ENCODE measurements at places on chromosomes 5 and 9. TPM values are rescaled to one million over a fixed set of nuclear protein-coding genes. Genes with fewer than 3 reads are reported as not detected.

DNA sequence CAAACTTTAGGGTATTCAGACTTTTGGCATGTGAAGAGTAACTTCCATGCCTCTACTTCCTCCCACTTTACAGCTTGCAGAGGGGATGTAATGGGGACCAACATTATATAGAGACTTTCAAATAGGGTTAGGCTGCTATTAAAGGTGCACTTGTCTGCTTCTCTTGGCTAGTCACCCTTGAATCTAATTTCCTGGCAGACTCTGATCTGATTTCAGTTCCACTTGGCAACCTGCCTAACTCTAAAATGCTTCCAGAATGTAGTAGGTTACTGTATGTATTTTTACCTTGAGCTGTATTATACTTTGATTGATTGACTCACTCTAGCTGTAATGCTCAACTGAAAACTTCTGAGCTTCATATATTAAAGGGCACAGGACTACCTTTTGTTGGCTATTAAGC is 693.4 kb downstream of the KCTD16 start:
- DNase-seq, result no peak

DNA sequence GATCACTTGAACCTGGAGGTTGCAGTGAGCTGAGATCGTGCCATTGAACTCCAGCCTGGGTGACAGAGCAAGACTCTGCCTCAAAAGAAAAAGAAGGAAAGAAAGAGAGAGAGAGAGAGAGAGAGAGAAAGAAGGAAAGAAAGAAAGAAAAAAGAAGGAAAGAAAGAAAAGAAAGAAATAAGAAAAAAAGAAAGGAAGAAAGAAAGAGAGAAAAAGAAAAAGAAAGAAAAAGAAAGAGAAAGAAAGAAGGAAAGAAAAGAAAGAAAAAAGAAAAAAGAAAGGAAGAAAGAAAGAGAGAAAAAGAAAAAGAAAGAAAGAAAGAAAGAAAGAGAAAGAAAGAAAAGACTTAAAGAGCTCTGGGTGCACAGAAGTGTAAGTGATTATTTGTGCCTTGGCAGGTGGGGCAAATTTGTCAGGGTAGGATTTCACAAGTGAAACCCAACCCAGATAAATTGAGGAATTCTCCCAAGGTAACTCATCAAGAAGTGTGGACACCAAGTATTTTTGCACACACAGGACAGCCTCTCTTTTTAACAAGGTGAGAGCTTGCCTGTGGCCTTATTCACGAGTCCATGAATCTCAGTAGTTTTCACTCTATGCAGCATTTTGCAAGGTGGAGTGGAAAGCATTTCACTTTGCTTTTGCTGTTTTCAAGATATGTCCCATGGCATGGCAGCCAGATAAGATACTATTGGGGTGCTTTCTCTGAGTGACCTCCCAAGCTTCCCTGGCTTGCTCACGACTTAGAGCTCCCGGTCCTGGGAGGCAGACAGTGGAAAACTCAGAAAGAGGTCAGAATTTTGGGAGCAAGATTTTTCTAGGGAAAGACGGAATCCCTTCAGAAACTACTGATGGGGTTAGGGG is 57.8 kb downstream of the C9orf153 start:
- DNase-seq, result no peak

DNA sequence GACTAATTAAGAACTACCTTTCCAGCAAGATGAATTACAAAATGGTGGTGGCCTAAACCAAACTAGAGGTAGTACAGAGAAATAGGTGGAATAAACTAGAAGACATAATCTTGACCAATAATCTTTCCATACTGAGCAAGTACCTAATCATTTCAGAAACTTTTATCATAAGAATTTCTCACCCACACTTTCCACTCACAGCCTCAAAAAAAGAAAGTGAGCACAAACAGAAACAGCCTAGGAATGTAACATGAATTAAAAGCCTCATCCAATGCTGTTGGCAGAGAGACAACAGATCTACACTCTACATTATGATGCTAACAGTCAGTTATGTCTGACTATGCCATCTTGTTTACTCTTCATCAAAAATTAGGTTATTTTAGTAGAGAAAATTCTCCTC is 1.3 kb downstream of the RNF38 start:
- no peak for DNase-seq

DDX4 gene
- total RNA-seq, result not detected

DNA sequence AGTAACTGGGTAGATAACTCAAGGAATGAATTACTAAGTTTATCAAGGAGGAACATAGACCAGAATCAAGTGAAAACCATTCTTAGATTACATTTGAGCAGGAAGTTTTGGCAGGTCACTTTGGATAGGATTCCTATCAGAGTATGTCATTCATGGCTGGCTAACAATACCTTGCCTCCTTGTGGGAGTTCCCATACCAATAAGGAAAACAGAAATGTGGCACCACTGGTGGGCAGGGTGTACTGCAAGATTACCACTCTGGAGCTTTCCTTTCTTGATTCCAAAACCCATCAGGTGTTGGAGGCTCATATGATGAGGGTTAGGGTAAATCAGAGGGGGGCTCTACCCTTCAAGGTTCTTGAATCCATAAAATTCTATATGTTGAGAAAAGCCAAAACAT is 18.6 kb upstream of the SPATA31D1 start:
- no peak for DNase-seq

- DNase-seq, result no peak
These were observed 296.1 kb downstream of the YTHDC2 start for GRCh38 chr5:113809626-113810025.

DNA sequence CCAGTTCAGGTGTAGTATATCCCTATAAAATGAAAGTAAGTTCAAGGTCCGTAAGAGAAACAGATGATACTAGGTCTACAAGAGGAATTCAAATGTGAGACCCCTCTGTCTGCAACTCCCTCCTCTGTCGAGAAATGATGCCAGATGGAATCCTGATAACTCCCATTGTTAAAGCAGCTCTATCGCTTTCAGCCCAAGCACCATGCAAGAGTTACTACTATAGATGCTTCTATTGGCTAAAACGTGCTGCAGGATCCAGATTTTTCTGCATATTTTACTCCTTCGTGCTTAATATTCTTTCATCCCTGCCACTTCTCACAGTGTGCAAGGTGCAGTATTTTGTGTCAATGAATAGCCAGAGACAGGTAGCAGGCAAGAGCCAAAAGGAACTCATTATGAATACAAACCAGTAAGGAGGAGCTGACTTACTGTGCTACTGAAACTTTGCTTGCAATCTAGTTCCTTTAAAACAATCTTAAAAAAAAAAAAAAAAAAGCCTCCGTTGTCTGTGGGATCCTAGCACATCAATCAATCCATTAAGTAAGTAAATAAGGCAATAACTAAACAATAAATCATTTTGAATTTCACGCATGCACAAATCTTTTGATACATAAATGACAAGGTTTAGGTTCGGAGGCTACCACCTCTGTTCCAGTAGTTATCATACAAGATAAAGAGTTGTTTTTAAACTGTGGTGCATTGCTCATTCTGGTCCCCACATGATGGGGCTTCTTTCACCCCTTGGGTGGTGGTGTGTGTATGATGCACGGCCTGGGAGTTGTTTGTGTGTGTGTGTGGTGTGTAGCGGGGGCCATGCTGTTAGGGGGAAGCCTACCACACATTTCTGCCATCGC is 151.1 kb upstream of the MPDZ start:
- no peak for DNase-seq

DNA sequence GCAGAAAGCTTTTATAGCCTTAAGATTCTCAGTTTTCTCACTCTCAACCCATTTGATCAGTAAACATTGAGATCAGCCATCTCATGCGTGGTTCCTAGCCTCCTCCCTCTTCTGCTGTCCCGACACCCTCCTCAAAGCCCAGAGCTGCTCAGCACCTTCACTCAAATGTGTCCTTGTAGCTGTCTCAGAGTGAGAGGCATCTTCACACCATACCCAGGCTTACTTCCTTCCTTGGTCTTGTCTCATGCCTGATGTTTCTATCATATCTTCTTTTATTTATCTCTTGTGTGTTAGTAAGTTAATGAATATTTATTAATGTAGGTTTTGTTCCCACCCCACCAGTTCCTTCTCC is 72.4 kb upstream of the SNX2 start:
- DNase-seq, result no peak

- DNase-seq, result no peak
These were observed 118.9 kb downstream of the TRIO start for GRCh38 chr5:14261856-14262611.

GRCh38 chr5:73793911-73794310 is 167.9 kb downstream of the ARHGEF28 start:
- no peak for DNase-seq

GRCh38 chr5:110377361-110377760 is 349.1 kb downstream of the TMEM232 start:
- DNase-seq, result no peak

DNA sequence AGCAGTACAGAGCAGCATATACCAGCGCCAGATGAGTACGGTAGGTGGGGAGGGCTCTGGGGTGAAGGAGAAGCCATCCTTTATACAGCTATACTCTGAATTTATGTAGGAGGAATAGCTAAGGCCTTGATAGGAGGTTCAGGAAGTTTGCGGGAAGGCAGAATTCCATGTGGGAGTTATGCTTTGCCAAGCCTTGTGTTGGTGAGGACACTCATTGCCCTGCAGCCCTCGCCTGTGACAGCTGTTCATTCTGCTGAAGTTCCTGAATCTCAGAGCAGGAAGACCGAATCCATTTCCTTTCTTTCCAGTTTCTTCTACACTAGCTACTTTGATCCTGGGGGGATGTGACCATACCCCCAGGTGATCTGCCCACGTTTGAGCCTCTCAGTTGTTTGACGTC is 7.7 kb downstream of the MFAP3 start:
- no peak for DNase-seq

Measured in T-helper 17 cell (primary cell).